Stimulated activated CD8-positive, alpha-beta memory T cell treated with anti-CD3 and anti-CD28 coated beads, Interleukin-15, amount 100 ng/mL, for 1 hour (primary cell): ENCODE measurements at places on chromosomes 7 and 10.
A peak's percentile ranks its signal among the peaks of the same experiment; 100 is the strongest.

DNA sequence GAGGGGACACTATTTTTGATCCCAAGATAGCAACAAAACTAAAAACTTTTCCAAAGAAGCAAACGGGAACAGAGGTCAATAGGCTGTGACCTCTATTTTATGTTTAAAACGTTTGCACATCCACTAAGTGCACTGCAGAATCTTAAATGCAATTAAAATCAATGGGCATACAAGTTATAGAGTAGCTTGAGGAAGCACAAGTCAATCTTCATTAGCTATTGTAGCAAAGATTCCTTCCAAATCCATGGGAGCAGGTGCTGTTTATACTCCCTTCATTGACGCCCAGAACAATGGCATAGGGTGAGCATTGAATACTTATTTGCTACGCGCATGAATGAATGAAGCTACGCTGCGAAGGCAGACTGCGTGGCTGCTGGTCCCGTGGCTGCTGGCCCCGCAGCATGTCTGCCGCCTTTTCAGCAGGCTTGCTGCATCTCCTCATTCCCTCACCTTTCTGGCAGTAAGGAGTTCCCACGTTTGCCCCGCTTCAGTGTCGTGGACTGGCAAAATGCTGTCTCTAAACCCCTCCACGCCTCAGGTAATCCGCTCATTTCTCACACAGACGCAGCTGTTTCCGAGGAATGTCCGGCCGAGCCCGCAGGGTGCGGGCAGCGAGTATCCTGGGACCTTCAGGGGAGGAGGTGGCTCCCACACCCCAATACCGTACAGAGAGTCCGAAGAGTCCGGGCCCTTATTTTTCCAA, 754 bp upstream of the PHYHIPL start:
- no peak for DNase-seq

DNA sequence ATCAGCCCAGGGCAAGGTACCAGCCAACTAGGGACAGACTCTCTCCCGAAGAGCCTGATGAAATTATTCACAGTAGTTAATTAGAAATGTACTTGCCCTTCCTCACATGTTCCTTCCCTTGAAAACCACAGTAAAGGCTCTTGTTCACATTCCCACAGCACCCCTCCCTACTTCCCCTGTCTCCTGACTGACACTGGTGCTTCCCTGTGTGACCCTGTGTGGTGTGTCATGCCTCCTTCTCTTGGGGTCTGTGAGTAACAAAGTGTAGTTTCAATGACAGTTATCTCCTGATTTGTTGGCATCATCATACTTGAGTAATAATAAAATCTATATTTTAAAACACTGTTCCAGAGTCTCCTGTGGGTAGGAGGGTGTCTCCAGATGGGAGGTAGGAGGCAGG, 209.7 kb downstream of the ABCA13 start:
- no peak for DNase-seq

DNA sequence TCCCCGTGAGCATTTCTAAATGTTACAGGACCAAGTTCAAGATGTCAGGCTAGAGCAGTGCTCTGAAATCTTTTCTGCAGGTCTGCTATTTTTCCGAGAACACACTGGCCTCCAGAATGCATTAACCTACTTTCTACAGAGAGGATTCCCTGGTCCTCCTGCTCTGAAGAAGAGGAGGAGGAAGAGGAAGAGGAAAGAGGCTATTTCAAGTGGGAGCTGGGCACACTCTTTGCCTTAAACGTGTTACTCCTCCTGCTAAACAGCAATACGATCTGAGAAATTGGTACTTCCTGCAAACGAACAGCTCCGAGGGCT, 157.4 kb downstream of the FRMD4A start:
- DNase-seq = no peak

DNA sequence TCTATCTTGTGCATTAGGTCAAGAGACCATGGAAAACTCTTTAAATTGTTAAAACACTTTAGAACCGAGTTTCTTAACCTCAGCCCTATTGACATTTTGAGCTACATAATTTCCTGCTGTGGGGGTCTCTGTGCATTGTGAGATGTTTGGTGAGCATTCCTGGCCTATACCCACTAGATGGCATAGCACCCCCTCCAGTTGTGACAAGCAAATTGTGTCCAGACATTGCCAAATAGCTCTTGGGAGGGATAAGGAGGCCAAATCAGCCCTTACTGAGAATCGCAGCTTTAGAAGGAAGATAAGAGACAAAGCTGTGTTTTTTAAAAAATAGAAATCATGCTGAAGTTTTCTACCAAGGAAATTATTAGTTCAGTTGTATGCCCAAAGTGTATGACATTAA, 1158.5 kb upstream of the C7orf33 start:
- DNase-seq = no peak

DNA sequence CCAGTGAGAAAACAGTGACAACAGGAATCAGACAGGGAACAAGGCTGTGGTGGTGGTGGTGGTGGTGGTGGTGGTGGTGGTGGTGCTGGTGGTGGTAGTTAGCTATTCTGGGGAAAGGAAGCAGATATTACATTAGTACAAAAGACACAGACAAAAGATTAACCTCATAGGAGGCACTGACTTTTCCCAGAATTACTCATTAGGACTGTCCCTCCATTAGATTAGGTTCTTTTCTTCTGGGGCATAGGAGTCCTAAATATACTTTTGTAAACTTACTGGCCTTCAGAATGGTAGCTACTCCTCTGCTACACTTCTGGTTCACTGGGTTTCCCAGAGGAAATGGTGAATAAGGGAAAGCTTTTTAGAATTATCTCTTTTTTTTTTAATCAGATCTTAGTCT, 156.6 kb upstream of the SEMA3D start:
- no peak for DNase-seq

DNA sequence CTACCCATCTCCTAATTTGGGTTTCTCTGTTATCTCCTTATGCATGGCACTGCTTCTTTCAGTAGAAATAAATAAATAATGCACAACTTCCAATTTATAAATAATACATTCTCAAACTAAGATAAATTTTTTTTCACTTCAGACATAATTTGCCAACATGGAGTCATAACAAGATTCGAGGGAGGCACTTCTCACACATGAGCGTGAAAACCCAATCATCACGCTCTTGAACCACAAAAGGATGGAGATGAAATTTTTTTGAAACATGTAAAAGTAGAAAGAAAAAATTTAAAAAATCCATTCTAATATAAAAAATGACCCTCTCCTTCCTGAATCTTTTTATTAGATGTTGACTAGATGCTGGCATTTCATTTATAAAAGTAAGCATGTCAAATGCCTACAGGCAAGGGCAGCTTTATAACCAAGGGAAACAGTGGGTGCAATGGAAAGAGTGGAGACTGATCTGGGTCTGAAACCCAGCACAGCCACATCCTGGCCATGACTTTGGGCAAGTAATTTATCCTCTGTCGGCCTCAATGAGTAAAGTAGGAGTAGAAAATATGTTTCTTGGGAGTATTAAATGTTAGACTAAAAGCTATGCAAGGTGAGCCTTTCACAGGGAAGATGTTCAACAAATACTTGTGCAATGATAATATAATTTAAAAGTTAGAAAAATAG, 185.0 kb downstream of the STK31 start:
- no peak for DNase-seq

GRCh38 chr10:60521974-60522405, 132.3 kb upstream of the ANK3 start:
- no peak for DNase-seq

DNA sequence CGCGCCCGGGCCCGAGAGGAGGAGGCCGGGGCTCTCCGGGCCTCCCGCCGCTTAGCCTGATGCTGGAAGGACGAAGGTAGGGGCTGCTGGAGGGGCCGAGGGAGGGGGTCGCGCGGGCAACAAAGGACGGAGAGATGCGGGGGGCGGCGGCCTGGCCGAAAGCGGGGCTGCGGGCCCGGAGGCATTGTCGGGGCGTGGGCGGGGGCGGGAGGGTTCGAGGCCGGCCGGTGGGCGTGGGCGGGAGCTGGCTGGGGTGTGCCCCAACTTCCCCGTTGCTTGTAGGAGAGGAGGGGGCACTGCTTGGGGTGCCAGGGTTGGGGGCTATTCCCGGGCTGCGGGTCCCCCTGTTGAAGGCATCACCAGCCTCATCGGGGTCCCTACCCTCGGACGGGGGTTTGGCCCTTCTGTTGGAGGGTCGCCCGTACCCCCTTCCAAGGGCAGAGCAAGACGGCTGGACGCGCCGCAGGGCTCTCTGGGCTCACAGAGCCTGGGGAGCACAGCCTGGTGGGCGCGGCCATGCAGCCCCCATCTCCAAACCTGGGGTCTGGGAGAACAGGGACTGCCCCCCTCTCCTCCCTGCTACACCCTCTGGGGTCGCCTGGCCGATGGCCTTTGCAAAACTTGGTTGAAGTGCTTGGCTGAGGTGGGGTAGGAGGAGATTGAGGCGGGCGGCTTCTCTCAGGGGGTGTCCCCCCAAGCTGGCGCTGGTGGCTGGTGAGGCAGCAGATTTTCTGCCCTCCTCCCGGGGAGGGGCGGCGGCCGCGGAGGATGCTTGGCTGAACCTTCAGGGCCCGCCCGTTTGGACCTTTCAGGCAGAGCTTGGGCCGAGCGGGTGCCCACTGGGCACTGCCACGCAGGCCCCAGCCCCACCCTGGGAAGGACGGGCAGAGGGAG, 699 bp downstream of the CLIP2 start:
- DNase-seq = peak; percentile 8

DNA sequence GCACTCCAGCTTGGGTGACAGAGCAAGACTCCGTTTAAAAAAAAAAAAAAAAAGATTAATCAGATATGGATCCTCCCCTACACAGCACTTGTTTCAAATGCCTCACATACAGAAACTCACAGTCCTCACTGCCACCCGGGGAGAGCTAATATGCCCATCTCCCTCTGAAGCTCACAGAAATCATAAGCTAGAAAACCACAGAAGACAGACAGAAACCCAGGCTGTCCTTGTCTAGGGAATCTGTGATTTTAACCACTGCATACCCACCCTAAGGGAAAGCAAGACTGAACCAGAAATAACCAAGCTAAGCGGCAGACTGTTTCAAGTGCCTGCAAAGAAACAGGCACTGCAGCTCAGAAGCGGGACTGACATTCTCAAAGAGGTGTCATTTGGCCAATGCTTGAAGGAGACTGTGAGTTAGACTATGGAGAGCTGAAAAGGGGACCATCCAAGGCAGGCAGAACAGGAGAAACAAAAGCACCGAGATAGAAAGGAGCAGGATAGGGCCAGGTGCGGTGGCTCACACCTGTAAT, 37.6 kb downstream of the SLC37A3 start:
- DNase-seq = no peak
